ENCODE measurements at places on chromosomes 11 and 22.

DNA sequence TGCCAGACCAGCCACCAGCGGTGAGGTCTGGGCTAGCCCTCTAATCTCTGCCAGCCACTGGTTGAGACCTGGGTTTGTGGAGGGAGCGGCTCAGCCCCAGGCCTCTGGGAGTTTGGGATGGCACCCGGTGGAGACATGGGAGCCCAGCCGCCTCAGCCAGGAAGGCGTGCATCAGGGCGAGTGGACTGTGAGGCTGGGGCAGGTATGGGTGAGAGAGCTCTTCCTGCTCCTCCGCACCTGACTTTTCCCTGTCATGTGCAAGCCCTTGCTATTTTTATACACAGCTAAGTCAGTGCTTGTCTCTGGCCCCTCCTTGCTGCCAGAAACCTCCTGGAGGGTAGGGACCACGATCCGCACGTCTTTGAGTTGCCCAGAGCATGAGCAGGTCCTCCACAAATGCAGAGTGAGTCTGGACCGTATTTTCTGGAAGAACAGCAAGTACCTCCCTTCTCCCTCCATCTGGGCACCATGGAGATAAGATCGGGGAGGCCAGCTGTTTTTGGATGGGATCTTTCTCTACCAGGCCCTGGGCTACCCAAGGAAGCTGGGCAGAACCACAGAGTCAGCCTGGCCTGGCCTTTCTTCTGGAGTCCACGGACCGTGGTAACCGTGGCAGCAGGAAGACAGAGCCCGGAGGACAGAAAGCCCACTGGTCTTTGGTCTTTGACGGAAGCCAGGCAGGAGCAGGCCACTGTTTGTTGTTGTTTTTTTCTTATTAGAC lies 53.3 kb downstream of the IGLL1 start:
- peaks cover 20% of the 10 kb centered on the region for H3K27me3 ChIP-seq
- no peaks in the 10 kb centered on the region for H3K36me3 ChIP-seq
- H3K27ac ChIP-seq: no peak overlapping the region
- no peak for DNase-seq
- H3K4me1 ChIP-seq: no peaks in the 10 kb centered on the region

DNA sequence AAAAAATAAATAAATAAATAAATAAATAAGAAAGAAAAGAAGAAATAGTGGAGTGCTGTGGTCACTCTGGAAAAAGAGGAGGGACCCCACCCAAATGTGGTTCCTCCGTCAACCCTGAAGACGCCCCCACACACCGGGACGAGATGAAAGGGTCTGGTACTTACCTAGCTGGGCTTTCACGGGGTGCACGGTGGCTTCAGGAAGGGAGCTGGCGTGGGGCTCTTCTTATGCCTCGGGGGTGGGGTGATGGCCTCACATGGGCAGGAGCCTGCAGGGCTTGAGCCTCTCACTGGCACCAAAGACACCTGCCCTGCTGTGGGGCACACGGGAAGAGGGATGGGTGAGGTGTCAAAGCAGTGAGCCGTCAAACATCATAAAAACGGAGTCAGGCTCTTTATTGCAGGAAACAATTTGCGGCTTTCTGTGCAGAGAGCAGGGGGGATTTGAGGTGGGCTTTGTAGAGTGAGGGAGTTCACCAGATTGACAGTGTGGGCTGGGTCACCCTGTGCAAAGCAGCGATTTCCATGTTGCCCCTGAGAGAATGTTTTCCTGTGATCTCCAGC lies 28.0 kb upstream of the KRTAP5-6 start:
- H3K27ac ChIP-seq: no peak overlapping the region
- H3K27me3 ChIP-seq: peaks cover 23% of the 10 kb centered on the region
- no peak overlapping the region for H3K4me3 ChIP-seq
- no peaks in the 10 kb centered on the region for H3K36me3 ChIP-seq

GRCh38 chr11:116835042-116835772 lies 2.2 kb downstream of the APOA1 start:
- peak overlapping the region; percentile 83 for H3K27ac ChIP-seq
- H3K27me3 ChIP-seq: peaks cover 4% of the 10 kb centered on the region
- no peaks in the 10 kb centered on the region for H3K36me3 ChIP-seq

GRCh38 chr11:6395470-6396060 lies 5.3 kb downstream of the SMPD1 start:
- H3K27ac ChIP-seq: peak overlapping the region; percentile 33
- peaks cover 30% of the 10 kb centered on the region for H3K4me1 ChIP-seq
- H3K36me3 ChIP-seq: peaks cover 49% of the 10 kb centered on the region
- H3K27me3 ChIP-seq: no peaks in the 10 kb centered on the region
- H3K4me3 ChIP-seq: no peak overlapping the region

DNA sequence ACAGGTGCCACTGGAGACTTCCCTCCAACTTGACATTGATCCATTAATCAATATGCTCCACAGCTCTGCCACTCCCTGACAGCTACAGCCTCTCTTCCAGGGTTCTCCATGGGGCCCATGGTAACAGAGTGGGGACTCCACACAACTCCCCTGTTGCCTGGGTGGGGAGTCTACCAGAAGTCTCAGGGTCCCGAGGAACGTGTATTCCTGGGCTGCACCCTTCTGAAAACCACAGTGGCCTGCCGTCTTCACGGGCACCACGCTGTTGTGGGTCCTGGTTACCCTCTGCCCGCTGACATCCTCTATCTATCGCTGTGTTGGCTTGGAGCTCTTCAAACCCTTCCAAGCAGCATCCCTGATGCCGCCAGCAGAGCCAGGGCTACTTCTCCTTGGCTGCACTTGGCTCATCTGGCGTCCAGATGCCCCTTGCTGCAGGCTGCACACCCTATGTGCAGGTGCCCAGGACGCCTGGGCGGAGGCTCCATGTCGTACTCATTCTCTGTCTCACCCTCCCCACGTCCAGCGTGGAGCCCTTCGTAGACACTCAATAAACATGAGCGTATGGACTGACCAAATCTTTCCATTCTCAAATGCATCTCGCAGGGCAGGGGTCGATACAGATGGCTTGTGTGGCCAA lies 1341.8 kb downstream of the TBC1D22A start:
- H3K4me1 ChIP-seq: peaks cover 14% of the 10 kb centered on the region
- peaks cover 11% of the 10 kb centered on the region for H3K27me3 ChIP-seq
- no peak for DNase-seq
- peak overlapping the region; percentile 0 for H3K27ac ChIP-seq

- no peaks in the 10 kb centered on the region for H3K36me3 ChIP-seq
- DNase-seq: no peak
- no peak overlapping the region for H3K4me3 ChIP-seq
- no peaks in the 10 kb centered on the region for H3K4me1 ChIP-seq
- no peak overlapping the region for H3K27ac ChIP-seq
These were observed 57.9 kb downstream of the BUD13 start for GRCh38 chr11:116714902-116715301.

DNA sequence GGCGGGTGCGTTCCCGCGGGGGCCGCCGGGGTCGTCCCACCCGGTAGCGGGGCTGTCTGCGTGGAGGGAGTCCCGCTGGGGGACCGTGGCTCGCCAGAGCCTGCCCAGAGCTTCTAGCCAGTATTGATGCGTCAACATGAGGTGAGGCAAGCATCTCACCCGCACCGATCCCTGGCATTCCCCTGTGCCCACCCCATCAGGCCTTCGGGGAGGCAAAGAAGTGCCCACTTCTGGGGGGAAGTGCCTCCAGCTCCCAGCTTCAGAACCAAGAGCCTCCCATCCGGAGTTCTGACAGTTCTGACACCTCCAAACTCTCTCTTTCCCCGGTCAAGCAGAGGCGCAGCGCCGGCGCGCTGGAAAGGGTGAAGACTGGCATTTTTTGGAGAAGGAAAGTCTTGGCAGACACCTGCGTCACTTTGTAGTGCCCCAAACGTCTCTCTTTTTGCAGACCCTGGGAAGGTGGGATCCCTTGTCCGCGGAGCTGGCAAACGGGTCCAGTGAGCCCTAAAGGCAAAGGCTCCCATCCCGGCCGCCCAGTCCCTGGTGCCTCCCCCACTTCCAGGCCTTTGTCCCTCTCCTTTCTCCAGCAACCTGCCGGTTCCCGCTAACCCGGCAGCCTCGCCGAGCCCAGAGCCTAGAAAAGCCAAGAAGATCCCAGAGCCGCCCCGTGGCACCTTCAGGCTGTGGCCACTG lies 3.2 kb upstream of the PAX6 start:
- no peak overlapping the region for H3K4me3 ChIP-seq
- no peak overlapping the region for H3K27ac ChIP-seq
- no peak for DNase-seq
- peaks cover 6% of the 10 kb centered on the region for H3K36me3 ChIP-seq
- peaks cover 33% of the 10 kb centered on the region for H3K4me1 ChIP-seq

DNA sequence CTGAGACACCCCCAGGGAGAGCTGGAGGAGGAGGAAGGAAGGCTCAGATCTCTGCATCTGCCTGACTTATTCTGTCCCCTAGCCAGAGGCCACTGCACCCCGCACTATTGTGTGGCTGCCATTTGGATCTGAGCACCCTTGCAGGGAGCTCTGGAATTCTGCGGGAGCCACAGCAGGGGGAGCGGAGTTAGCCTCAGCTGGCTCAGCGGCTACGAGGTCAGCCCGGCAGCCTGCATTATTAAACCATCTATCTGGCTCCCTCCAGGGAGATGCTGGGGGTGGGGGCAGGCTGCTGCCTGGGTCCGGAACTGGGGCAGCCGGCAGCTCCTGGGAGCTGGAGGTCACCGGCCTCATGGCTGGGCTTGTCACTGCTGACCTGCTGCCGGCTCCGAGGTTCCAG lies 6.5 kb upstream of the ELFN2 start:
- DNase-seq: no peak
- H3K27me3 ChIP-seq: peaks cover 12% of the 10 kb centered on the region
- no peak overlapping the region for H3K27ac ChIP-seq

DNA sequence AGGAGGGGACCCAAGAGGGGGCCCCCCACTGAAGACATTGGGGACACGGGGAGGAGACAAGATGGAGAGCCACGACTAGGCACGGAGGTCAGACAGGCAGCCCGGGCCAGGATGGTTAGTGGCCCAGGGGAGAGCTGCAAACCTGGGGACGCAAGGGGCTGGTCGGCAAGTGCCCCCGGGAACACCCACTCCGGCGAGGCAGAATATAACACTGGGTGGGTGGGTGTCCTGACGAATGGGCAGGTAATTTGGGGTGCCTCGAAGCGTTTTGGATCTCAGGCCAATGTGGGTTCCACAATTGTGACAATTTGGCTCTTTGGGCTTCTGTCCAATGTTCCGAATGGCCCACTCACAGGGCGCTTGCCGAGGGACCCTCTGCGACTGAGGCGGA lies 9.9 kb downstream of the IGF2 start:
- H3K27me3 ChIP-seq: peaks cover 22% of the 10 kb centered on the region
- no peaks in the 10 kb centered on the region for H3K36me3 ChIP-seq
- H3K4me3 ChIP-seq: no peak overlapping the region
- no peak overlapping the region for H3K27ac ChIP-seq

DNA sequence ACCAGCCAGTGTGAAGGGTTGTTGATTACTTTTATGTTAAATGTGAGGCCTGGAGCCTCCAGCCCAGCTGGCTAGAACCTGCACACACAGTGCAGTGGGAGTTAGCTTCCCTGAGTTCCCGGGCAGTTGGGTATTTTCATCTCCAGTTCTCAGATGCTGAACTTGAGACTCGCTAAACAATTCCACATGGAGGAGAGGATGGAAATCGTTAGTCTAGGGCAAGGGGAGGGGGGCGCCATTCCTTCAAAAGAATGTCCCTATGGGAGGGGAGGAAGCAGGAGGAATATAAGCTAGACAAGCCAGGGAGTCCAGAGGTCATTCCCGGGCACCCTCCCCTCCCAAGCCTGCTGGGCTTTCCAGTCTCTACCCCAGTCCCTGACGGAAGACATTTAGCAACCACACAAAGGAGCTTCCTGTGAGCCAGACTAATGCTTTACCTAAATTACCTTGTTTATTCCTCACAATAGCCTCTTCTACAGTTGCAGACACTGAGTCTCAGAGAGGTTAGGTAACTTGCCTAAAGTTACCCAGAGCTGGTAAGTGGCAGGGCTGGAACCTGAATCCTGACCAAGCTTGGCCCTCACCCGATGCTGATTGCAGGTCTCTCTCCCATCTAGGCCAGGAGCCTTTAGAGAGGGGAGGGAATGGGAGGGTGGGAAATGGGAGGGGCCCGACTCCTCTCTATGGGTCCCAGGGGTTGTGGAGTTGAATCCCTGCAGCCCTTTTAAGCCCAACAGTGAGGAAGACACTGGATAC lies 1.9 kb upstream of the TSKU start:
- peak overlapping the region; percentile 37 for H3K27ac ChIP-seq
- H3K27me3 ChIP-seq: peaks cover 47% of the 10 kb centered on the region
- no peak for DNase-seq
- peak overlapping the region; percentile 97 for H3K4me3 ChIP-seq

GRCh38 chr11:15937601-15938120 lies 418.7 kb downstream of the SOX6 start:
- H3K27ac ChIP-seq: no peak overlapping the region
- no peak for DNase-seq
- H3K4me3 ChIP-seq: no peak overlapping the region
- no peaks in the 10 kb centered on the region for H3K4me1 ChIP-seq
- H3K36me3 ChIP-seq: no peaks in the 10 kb centered on the region

DNA sequence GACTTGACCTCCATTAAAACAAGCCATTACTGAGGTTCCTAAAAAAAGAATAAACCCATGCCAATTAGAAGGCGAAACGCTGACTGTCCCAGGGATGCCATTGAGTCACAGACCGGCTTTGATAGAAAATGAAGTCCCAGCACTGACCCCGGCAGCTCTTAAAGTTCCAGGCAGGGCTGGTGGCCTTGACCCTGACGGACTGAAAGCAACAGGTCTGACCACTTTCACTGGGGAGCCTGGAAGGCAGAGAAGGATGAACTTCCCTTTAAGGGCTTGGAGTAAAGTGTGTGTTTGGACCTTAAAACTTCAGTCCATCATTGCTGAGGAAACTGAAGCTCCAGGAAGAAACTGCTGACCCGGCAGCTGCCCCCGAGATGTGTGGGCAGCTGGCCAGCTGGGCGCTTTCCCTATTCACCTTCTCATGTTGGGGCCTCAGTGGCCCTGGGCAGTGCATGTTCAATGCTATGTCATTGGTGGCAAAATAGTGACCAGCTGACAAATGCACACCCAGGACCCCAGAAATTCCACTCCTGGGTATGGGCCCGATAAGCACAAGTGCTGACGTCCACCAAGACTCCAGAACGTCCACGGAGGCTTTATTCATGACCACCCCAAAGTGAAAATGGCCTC lies 18.9 kb upstream of the EFCAB6 start:
- H3K36me3 ChIP-seq: no peaks in the 10 kb centered on the region
- no peak overlapping the region for H3K4me3 ChIP-seq
- H3K4me1 ChIP-seq: no peaks in the 10 kb centered on the region
- no peak overlapping the region for H3K27ac ChIP-seq
- peaks cover 9% of the 10 kb centered on the region for H3K27me3 ChIP-seq

- H3K27ac ChIP-seq: no peak overlapping the region
- H3K4me3 ChIP-seq: no peak overlapping the region
- peaks cover 26% of the 10 kb centered on the region for H3K36me3 ChIP-seq
- H3K4me1 ChIP-seq: peaks cover 11% of the 10 kb centered on the region
These were observed 5.9 kb downstream of the ACP2 start for GRCh38 chr11:47242596-47243192.

DNA sequence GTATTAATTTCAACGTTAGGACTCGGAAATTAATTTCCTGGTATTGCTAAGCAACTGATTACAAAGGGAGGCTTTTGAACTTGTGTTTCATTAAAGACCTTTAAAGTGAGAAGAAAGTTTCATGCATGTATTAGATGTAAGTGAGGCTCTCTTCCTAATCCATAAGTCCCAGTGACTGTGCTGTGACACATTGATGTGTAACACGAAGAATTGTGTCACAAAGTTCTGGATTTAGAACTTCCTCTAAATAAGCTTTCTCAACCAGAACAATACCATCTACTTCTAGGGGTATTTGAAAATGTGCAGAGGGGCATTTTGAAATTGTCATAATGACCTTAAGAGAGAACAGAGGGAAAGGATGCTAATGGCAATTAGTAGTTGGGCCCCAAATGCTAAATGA lies 14.4 kb downstream of the DCUN1D5 start:
- peaks cover 2% of the 10 kb centered on the region for H3K4me1 ChIP-seq
- no peak overlapping the region for H3K4me3 ChIP-seq
- H3K27me3 ChIP-seq: no peaks in the 10 kb centered on the region
- H3K27ac ChIP-seq: no peak overlapping the region
- H3K36me3 ChIP-seq: peaks cover 37% of the 10 kb centered on the region
- no peak for DNase-seq
